Psoas muscle (tissue), 8 donors: ENCODE measurements at places on chromosomes 5 and 9. TPM values are rescaled to one million over a fixed set of nuclear protein-coding genes. Genes with fewer than 3 reads are reported as not detected.

Gene STKLD1
- total RNA-seq: 0.28 TPM

Gene CTSV
- 0.28 TPM for total RNA-seq

GRCh38 chr5:172688349-172689217 lies 47.5 kb downstream of the NEURL1B start:
- peaks cover 12% of the 10 kb centered on the region for H3K4me1 ChIP-seq
- no peaks in the 10 kb centered on the region for H3K27me3 ChIP-seq
- H3K4me3 ChIP-seq: no peak overlapping the region
- DNase-seq: no peak
- no peak overlapping the region for H3K27ac ChIP-seq

DNA sequence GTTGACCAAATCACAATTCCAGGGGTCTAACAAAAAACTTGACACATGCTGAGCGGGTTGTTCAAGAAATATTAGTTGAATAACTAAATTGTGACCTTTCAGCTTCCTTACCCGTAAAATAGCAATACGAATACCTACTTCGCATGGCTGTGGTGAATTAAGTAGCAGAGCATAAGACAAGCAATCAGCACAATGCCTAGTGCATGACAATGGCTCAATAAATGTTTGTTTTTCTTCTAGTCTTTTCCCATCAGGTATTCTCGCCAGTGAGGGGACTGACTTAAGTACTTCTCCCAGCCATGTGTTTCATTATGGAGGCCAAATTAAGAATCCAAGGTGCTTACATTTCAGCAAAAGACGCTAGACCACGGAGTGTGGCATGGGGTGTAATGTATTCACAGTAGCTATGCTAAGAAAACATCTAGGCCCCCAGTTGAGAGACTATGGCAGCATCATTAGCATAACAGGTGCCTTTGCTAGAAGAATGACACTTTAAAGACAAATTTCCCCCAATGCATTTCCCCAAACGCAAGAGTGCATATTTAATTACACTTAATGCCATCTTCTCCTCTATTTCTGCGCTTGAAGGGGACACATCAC lies 145.9 kb downstream of the ASTN2 start:
- no peak overlapping the region for H3K4me3 ChIP-seq
- H3K36me3 ChIP-seq: no peaks in the 10 kb centered on the region
- no peaks in the 10 kb centered on the region for H3K4me1 ChIP-seq
- no peak overlapping the region for H3K27ac ChIP-seq
- H3K27me3 ChIP-seq: no peaks in the 10 kb centered on the region

DNA sequence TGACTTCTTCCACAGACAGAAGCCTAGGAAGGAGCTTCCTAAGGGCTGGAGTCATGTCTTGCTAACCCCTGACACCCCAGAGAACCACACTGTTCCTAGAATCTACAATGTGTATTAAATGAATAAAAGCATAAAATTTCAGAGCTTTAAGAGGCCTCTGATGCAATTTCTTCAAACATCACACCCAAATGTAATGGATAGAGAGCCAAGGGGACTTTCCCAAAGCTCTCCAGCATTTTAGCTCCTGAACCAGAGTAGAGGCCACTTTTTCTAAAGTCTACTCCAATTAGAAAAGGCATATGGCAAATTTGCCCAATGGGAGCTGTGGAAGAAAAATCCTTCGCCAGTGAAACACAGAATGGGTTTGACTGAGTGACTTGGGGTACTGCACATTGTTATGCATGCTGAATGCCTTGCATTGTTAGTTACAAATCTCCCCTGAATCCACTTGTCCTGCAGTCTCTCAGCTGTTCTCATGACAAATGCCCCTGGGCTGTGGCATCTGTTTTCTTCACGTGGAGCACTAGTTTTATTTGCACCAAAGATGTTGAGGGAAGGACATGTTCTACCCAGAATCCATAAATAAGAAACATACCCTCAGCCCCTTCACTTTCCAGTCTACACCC lies 334.0 kb downstream of the ASTN2 start:
- H3K4me3 ChIP-seq: no peak overlapping the region
- no peaks in the 10 kb centered on the region for H3K36me3 ChIP-seq
- H3K27ac ChIP-seq: peak overlapping the region; percentile 36
- H3K27me3 ChIP-seq: no peaks in the 10 kb centered on the region
